Stimulated activated CD8-positive, alpha-beta memory T cell treated with anti-CD3 and anti-CD28 coated beads, Interleukin-7, amount 100 ng/mL, for 1 hour (primary cell): ENCODE measurements at places on chromosomes 12 and 14.

- no peak for DNase-seq
Observed at GRCh38 chr12:49876070-49876469, 27.6 kb downstream of the FAIM2 start.

DNA sequence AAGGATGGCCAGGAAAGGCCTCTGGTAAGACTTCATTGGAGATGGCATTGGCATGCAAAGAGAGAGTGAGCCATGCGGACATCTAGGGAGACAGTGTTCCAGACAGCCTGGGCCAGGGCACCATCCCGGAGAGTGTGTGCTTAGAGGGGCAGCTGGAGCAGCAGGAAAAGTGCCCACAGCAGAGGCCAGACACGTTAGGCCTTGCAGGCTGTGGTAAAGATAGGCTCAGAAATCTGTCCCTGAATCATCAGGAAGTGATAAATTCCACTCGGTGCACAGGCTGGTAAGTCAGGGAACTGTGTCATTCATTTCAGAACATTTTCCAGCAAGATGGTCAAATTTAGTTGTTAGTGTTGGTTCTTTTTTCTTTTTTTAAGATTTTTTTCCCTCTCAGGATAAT lies 8.8 kb downstream of the GALNT16 start:
- DNase-seq = no peak

- DNase-seq = no peak
Observed at GRCh38 chr12:5480218-5480937, 48.5 kb downstream of the NTF3 start.

DNA sequence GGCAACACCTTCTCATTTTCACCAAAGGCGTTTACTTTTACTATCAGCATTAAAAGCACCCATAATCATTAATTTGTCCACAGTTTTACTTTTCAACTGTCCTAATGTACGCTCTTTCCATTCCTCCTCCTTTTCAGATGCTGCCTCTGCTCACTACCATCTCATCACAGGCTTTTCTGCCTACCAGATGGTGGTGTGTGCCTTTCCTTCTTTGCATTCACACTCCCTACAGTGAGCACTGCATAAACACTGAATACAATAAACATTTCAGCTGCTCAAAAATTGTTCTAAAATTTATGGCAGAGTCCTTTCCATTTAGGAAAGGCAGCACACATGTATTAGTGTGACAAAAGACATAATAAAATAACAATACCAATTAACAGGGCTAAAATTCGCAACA lies 435.7 kb downstream of the GXYLT1 start:
- DNase-seq = no peak

- no peak for DNase-seq
Observed at GRCh38 chr12:23756416-23756815, 193.1 kb downstream of the SOX5 start.

GRCh38 chr14:50345846-50346422 lies 33.8 kb downstream of the DMAC2L start:
- DNase-seq = no peak

DNA sequence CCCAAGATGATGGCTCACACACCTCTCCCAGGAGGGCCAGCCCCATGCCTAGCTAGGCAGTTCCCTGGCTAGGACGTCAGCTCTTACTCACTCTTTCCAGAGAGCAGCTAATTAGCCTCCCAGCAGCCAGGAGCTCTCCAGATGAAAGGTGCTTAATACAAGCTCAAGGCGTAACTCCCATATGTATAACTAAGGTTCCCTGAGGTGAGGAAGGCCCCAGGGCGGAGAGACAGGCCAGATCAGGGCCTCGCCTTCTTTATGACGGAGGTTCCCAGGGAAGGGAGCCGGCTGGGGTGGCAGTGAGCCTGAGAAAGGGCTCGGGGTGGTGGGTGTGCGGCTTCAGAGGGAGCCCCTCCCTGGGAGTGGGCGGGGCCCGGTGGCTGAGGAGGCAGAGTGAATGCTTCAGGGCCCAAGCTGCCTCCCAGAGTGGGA lies 26.4 kb upstream of the ZFP36L1 start:
- no peak for DNase-seq

DNA sequence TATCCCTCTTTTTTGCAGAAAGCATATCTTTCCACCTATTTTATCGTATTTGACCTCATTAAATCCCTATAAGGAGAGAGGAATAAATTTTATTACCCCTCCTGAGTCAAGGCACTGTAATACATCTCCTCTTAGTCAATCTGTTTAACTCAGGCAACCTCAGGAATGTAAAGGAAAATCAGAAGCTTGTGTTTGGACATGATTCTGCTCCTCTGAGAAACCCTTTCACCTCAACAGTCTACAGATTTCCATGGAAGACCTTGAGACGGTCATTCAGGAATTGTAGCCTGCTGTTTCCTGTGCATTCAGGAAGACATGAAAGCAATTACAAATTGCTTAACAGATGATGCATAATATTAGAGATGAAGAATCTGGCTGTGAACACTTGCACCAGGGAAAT lies 360.8 kb downstream of the PAWR start:
- no peak for DNase-seq
